DMS 273 treated with DMSO at 0.1 percent for 48 hours (cell line): ENCODE measurements at places on chromosomes 3 and 15.

- no peak for DNase-seq
Observed at GRCh38 chr15:34691034-34691433, 63.8 kb downstream of the GJD2 start.

DNA sequence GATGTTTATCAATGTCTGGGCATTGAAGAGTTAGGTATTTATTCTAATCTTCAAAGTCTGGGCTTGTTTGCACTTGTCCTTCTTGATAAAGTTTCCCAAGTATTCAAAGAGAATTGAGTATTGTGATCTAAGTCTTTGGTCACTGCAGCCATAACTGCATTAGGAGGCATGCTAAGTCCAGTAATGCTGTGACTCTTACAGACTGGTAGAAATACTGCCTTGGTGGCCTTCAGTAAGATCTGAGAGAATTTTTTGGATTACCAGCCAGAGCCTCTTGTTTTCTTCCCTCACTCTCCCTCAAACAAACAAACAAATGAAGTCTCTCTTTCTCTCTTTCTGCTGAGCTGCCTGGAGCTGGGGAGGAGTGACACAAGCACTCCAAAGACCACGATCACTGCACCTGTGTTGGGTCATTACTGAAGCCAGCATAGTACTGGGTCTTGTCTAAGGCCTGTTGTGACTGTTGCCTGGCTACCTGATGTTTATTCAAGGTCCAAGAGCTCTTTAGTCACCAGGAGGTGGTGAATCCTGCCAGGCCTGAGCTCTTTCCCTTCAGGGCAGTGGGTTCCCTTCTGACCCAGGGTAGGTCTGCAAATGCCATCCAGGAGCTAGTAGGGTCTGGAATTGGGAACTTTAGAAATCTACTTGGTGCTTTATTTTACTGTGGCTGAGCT lies 14.8 kb upstream of the RBP2 start:
- DNase-seq = no peak

DNA sequence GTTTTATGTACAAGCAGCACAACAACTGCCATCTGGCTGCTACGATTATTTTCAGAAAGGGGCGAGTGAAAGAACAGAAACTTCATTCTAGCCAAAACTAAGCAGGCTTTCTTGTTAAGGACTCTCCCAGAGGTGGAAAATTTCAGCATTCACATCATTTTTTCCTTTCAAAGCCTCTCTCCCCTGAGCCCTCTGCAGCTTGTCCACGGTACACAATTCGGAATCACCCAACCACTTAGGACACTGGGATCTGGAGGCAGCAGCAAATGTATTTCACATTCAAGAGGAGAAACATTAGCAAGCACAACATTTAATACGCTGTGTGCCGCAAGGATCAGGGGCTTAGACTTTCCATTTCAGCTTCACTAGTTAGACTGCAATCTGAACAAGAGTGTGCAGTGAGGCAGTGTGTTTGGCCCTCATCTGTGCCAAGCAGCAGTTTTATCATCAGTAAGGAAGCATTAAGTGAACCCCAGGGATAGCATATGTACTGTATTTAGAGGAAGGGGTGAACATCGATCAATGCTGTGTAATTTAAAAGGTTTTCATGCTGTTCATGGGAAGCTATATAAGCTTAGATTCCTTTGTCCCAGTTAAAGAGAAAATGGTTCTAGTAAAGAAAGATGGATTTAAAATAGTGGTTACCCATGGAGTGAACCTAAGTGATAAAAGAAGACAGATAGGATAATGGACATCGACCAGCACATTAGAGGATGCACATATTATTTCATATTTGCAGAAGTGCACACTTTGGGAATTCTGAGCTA lies 504.9 kb downstream of the TBL1XR1 start:
- no peak for DNase-seq

- no peak for DNase-seq
Observed at GRCh38 chr3:123039178-123039577, 11.6 kb upstream of the SEMA5B start.

DNA sequence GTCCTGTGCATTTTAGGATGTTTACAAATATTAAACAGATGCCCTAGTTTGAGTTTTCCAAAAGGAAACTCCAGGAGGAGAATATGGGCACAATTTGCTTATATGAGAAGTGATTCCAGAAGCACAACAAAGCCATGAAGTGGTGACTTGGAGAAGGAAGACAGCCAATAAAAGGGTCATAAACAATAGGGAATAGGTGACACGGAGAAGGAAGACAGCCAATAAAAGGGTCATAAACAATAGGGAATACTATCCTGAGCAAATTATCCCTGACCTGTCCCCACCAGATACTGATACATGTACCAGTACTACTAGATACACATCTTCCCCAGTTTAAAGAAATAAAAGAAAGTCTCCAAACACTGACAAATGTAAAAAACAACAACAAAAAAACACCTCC lies 663.6 kb downstream of the GBE1 start:
- DNase-seq = no peak

- DNase-seq = no peak
Observed at GRCh38 chr3:87792198-87792533, 266.6 kb downstream of the CGGBP1 start.

DNA sequence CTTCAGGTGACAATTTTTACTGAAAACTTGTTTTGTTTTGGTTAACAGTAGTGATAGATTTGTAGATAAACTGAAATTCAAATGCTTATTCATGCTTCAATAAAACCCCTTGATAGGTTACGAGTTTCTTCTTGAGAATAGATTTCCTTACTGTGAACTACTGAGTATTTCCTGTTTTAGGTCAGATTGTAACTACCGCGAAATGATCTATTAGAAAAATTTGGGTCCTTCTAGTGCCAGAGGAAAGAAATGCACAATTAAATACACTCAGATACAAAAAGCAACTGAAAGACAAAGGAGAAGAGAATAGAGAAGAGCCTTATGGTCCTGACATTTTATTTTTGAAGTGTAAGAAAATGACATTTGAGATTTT lies 251.7 kb upstream of the TBL1XR1 start:
- DNase-seq = no peak
